Cardiac atrium fibroblast (primary cell): ENCODE measurements at places on chromosomes 7 and 10. TPM values are rescaled to one million over a fixed set of nuclear protein-coding genes. Genes with fewer than 3 reads are reported as not detected.

Gene ADRA2A
- 0.16 and 0.36 TPM in 2 replicates for total RNA-seq

Gene OPALIN
- not detected in 2 replicates for total RNA-seq

Gene SLC18A3
- total RNA-seq: 1.3 TPM in 1 of 2 replicates, not detected in the other

Gene CPXM2
- total RNA-seq: 0.18 and 2.1 TPM in 2 replicates

Gene SHH
- not detected in 2 replicates for total RNA-seq

Gene NUDT13
- total RNA-seq: 0.16 and 0.90 TPM in 2 replicates

Gene PNLIPRP1
- total RNA-seq: not detected in 2 replicates

Gene IDI2
- not detected in 2 replicates for total RNA-seq

Gene CHN2
- 0.16 and 1.8 TPM in 2 replicates for total RNA-seq

Gene SFTPA1
- not detected in 2 replicates for total RNA-seq

Gene MRPS16
- 43.4 and 50.2 TPM in 2 replicates for total RNA-seq

Gene LBX1
- total RNA-seq: under 0.01 TPM in 1 of 2 replicates, not detected in the other

Gene GAD2
- total RNA-seq: not detected in 2 replicates

Gene C10orf62
- not detected in 2 replicates for total RNA-seq

Gene HHEX
- total RNA-seq: 3.1 and 14.8 TPM in 2 replicates

Gene CYCS
- total RNA-seq: 35.2 and 64.3 TPM in 2 replicates

Gene KCP
- total RNA-seq: not detected in 2 replicates

Gene GARS1
- 361 and 424 TPM in 2 replicates for total RNA-seq

Gene TUBAL3
- not detected in 2 replicates for total RNA-seq

Gene IKZF1
- total RNA-seq: not detected in 2 replicates

Gene GRM3
- total RNA-seq: not detected in 2 replicates

Gene ASCC1
- total RNA-seq: 18.2 and 21.9 TPM in 2 replicates

Gene TMEM270
- not detected in 2 replicates for total RNA-seq

Gene ZNF488
- total RNA-seq: 0.18 TPM in 1 of 2 replicates, not detected in the other

Gene IGF2BP3
- total RNA-seq: 24.7 and 45.5 TPM in 2 replicates

Gene CALML5
- total RNA-seq: not detected in 2 replicates

Gene TCF7L2
- total RNA-seq: 7.4 and 18.3 TPM in 2 replicates

Gene ACTL6B
- total RNA-seq: not detected in 2 replicates

Gene SLC13A1
- total RNA-seq: not detected in 2 replicates

Gene ADD3
- 191 and 202 TPM in 2 replicates for total RNA-seq

Gene SPDYE9
- total RNA-seq: not detected in 2 replicates

Gene GDF10
- not detected in 2 replicates for total RNA-seq

Gene IL6
- 184 and 291 TPM in 2 replicates for total RNA-seq

Gene GRB10
- total RNA-seq: 39.5 and 41.0 TPM in 2 replicates

Gene CRCP
- 22.0 and 28.7 TPM in 2 replicates for total RNA-seq

Gene SLC26A3
- total RNA-seq: not detected in 2 replicates

Gene CCAR1
- total RNA-seq: 20.0 and 34.5 TPM in 2 replicates
